ENCODE measurements at places on chromosomes 13 and 19.

DNA sequence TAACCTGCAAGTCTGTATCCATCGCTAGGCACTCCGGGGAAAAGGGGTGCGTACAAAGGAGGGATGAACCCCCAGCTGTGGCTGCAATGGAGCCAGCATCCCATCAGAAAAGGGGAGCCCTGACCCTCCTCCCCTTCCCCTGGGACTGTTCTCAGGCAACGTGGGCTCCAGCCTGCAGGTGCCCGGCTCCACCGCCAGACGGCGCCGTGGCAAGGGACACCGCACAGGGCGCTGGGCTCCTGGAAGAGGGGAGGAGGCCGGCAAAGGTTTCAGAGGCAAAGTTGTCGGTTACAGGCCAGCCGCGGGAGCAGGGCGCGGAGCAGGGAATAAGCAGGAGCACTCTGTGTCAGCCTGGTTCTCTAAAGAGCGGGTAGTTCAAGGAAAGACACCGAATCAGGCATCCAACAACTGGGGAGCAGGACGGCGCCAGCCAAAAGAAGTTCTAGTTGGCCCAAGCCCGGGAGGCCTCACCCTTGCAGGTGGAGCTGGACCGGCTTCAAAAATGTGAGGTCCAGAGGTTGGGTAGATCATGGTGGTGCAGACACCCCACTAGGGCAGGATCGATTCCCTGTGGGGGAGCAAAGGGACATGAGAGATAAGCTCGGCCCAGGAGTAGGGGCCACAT, 53.0 kb upstream of the ATP12A start:
- no peak for DNase-seq

DNA sequence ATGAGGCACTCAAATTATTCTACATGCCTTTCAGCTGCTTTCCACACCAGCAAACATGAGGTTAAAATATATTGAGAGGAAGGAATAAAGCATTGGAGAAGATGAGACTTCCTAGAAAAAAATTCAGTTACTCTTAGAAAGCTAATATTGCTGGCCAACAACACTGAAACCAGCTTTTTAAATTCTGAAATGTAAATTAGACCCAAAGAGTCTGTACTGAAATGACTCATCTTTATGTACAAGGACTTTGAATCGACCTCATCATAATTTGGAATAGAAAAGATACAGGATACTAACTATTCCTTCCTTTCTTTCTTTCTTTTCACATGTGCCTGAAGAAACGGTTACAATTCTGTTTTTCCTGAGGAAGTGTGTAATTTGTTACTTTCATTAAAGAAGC, 6.5 kb upstream of the HSPH1 start:
- DNase-seq, result no peak

- peak; percentile 43 for DNase-seq
These were observed 1.9 kb downstream of the FOXO1 start for GRCh38 chr13:40664350-40665125.

- no peak for DNase-seq
These were observed 1.1 kb downstream of the COX6B2 start for GRCh38 chr19:55353356-55353802.
